Neural progenitor cell (in vitro differentiated cells): ENCODE measurements at places on chromosomes 13 and 19. TPM values are rescaled to one million over a fixed set of nuclear protein-coding genes. Genes with fewer than 3 reads are reported as not detected.

Gene EDNRB
- 2.0 and 2.2 TPM in 2 replicates for total RNA-seq

Gene CAB39L
- 15.1 and 18.1 TPM in 2 replicates for total RNA-seq

Gene NLRP4
- total RNA-seq, result not detected in 2 replicates

Gene SHC2
- 3.2 and 15.9 TPM in 2 replicates for total RNA-seq

Gene SPRYD7
- 4.0 and 5.6 TPM in 2 replicates for total RNA-seq

Gene CD70
- total RNA-seq, result 1.2 TPM in 1 of 2 replicates, not detected in the other

Gene UHRF1
- total RNA-seq, result 34.1 and 74.7 TPM in 2 replicates

Gene IRS2
- 4.2 and 7.2 TPM in 2 replicates for total RNA-seq

Gene RNF17
- total RNA-seq, result not detected in 2 replicates

Gene NPHS1
- total RNA-seq, result 0.40 and 0.62 TPM in 2 replicates

Gene NKPD1
- total RNA-seq, result 0.02 and 0.19 TPM in 2 replicates

Gene ATXN8OS
- not detected in 2 replicates for total RNA-seq

Gene SMIM44
- total RNA-seq, result not detected in 2 replicates

DNA sequence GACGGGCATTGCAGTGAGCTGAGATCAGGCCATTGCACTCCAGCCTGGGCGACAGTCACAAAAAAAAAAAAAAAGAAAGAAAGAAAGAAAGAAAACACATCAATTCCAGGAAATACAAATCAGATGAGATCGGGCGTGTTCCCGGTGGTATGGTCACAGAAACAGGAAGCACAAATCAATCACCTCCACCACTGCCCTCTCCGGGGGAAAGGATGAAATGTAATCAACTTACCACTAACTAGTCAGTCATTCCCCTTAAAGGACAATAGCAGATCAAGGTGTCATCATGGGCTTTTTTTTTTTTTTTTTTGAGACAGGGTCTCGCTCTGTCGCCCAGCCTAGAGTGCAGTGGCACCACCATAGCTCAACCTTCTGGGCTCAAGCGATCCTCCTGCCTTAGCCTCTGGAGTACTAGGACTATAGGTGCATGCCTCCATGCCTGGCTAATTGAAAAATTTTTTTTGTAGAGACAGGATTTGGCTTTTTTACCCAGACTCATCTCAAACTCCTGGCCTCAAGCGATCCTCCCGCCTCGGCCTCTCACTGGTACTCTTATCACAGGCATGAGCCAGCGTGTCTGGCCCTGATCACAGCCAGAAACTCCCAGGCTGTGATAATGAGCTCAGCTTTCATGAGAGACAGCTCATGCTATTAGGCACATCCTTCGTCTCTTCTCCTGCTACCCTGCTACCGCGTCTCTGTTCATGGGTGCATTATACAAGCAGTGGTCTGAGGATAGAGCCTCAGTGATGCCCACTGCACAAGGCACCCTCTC is 6.8 kb upstream of the DPRX start:
- H3K4me3 ChIP-seq, result no peak overlapping the region
- no peaks in the 10 kb centered on the region for H3K27me3 ChIP-seq
- H3K27ac ChIP-seq, result no peak overlapping the region
- no peak for DNase-seq
- no peaks in the 10 kb centered on the region for H3K36me3 ChIP-seq

DNA sequence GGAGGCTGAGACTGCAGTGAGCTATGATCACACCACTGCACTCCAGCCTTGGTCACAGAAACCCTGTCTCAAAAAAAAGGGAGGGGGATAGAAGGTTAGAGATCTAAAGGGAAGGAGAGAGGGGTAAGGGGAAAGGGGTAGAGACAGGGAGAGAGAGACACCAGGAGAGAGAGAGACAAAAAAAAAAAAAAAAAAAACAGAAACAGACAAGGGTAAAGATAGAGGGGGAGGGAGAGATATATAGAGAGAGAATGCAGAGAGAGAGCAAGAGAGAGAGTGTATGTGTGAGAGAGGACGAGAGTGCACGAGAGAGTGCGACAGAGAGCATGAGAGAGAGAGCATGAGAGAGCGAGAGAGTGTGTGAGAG is 4.2 kb downstream of the CD70 start:
- DNase-seq, result no peak
- peaks cover 74% of the 10 kb centered on the region for H3K27me3 ChIP-seq
- no peaks in the 10 kb centered on the region for H3K36me3 ChIP-seq
- H3K4me3 ChIP-seq, result peak overlapping the region; percentile 54
- peaks cover 15% of the 10 kb centered on the region for H3K4me1 ChIP-seq

GRCh38 chr13:28022848-28023518 is 34.5 kb upstream of the URAD start:
- peak; percentile 26 for DNase-seq
- H3K4me3 ChIP-seq, result no peak overlapping the region

DNA sequence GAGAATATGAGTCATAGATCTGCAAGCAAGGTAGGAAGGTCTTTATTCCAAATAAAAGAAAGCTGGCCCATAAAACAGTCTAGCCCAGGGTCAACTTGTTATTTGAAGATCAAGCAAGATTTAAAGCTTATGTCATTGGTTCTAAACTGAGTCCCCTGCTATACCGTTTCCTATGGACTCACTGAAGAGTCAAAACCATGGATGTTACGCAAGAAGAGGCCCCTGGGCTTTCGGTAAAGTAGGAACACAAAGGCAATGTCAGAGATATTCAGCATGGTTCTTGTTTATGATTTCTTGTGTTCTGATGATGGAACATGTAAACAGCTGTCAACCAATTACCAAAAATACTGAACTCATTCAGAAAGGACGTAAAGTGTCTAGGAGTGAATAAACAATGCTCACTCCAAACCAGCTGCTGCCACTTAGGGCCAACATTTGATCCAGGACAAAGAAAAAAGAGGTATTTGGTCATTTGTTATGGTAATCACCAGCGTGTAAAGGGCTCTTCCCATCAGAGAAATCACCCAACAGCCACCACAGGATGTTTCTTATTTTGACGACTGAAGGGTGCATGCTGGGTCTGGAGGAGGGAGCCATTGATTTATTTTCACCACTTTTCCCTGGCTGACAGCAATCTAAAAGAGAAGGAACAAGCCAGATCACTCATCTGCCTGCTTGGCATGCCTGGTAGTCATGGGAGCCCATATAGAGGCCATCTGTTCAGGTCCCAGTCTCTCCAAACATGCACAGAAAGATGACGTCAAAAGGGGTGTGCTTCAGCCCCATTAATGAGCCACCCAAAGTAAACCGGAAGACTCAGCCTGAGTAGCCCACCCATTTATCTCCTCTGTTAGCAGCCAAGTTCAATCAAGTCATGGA is 68.3 kb downstream of the FGF14 start:
- no peak overlapping the region for H3K27ac ChIP-seq
- H3K4me3 ChIP-seq, result no peak overlapping the region
- no peaks in the 10 kb centered on the region for H3K36me3 ChIP-seq
- H3K4me1 ChIP-seq, result no peaks in the 10 kb centered on the region

GRCh38 chr13:113658836-113659235 is 838 bp upstream of the ATP4B start:
- no peaks in the 10 kb centered on the region for H3K27me3 ChIP-seq
- DNase-seq, result no peak
- no peaks in the 10 kb centered on the region for H3K4me1 ChIP-seq

GRCh38 chr13:26247011-26247410 is 6.9 kb upstream of the CDK8 start:
- H3K27ac ChIP-seq, result no peak overlapping the region
- H3K27me3 ChIP-seq, result peaks cover 38% of the 10 kb centered on the region
- no peaks in the 10 kb centered on the region for H3K36me3 ChIP-seq
- H3K4me3 ChIP-seq, result no peak overlapping the region
- no peaks in the 10 kb centered on the region for H3K4me1 ChIP-seq
- DNase-seq, result no peak

DNA sequence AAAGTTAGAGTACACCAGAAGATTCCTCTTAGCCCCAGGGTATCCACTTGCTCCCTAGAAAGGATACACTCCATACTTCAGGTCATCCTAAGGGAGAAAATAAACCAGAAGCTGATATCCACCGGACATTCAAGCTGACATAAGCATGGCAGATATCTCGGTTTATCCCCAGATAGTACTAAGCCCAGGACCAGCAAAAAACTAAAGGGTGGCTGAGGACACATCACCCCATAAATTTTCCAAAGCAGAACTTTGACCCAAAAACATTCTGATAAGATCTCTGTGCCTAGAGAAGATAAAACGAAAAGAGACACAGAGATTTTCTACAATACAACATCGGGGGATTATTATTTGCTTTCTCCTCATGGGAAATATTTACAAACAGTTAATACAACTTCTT is 13.9 kb upstream of the ZNF431 start:
- no peaks in the 10 kb centered on the region for H3K27me3 ChIP-seq
- DNase-seq, result no peak
- no peaks in the 10 kb centered on the region for H3K36me3 ChIP-seq
- peaks cover 5% of the 10 kb centered on the region for H3K4me1 ChIP-seq
- H3K4me3 ChIP-seq, result no peak overlapping the region

DNA sequence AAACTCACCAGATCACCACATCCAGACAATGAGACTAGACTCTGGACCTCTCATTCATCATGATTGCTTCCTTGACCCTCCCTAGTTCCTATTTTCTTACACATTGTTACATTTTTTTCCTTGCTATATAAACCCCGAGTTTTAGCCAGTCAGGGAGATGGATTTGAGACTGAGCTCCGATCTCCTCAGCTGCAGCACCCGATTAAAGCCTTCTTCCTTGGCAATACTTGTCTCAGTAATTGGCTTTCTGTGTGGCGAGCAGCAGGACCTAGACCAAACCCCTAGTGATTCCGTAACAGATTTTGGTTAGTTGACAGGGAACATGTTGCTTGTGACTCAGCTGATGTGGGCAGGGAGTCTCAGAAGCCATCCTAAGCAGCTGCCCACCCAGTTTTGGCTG is 44.0 kb downstream of the SUCLA2 start:
- H3K4me3 ChIP-seq, result no peak overlapping the region
- no peaks in the 10 kb centered on the region for H3K4me1 ChIP-seq
- peaks cover 59% of the 10 kb centered on the region for H3K36me3 ChIP-seq
- H3K27ac ChIP-seq, result no peak overlapping the region
- H3K27me3 ChIP-seq, result no peaks in the 10 kb centered on the region

DNA sequence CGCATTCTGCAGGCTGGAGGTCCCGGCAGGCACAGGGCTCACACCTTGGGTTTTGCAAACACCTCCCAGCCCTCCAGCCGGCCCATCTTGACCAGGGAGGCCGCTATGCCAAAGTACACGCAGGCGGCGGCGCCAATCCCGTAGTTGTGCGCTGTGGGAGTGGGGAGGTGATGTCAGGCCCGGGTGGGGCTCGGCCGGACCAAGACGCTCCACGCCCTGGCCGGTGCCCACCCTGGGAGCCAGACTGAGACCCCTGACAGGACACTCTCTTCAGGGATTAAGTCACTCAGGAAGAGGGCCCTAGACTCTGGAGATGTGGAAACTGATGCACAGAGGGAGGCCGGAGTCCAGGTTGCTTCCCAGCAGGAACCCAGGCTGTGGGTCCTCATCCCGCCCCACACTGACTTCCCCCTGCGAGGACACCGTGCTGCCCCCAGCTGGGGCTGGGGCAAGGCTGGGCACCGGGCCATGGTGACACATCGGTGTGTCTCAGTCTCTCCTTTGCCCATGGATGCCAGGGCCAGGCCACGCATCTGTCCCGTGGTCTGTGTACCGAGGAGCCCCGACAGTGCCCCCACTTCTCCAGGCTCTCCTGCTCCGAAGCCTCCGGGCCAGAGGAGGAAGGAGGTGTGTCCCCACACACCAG is 8.8 kb downstream of the NDUFA11 start:
- peaks cover 8% of the 10 kb centered on the region for H3K4me1 ChIP-seq
- no peaks in the 10 kb centered on the region for H3K36me3 ChIP-seq
- H3K27me3 ChIP-seq, result no peaks in the 10 kb centered on the region
- H3K27ac ChIP-seq, result no peak overlapping the region
- no peak for DNase-seq
- H3K4me3 ChIP-seq, result no peak overlapping the region

GRCh38 chr19:57075801-57076492 is 43.8 kb upstream of the USP29 start:
- no peaks in the 10 kb centered on the region for H3K4me1 ChIP-seq
- no peak overlapping the region for H3K4me3 ChIP-seq

- H3K27me3 ChIP-seq, result no peaks in the 10 kb centered on the region
- peak overlapping the region; percentile 87 for H3K27ac ChIP-seq
- peaks cover 6% of the 10 kb centered on the region for H3K4me1 ChIP-seq
- peaks cover 3% of the 10 kb centered on the region for H3K36me3 ChIP-seq
These were observed 1.8 kb downstream of the TNPO2 start for GRCh38 chr19:12721656-12722565.

- peaks cover 6% of the 10 kb centered on the region for H3K4me1 ChIP-seq
- DNase-seq, result peak; percentile 96
- H3K27ac ChIP-seq, result peak overlapping the region; percentile 59
- peak overlapping the region; percentile 22 for H3K4me3 ChIP-seq
These were observed 59.6 kb downstream of the MYO9B start for GRCh38 chr19:17135001-17135853.

DNA sequence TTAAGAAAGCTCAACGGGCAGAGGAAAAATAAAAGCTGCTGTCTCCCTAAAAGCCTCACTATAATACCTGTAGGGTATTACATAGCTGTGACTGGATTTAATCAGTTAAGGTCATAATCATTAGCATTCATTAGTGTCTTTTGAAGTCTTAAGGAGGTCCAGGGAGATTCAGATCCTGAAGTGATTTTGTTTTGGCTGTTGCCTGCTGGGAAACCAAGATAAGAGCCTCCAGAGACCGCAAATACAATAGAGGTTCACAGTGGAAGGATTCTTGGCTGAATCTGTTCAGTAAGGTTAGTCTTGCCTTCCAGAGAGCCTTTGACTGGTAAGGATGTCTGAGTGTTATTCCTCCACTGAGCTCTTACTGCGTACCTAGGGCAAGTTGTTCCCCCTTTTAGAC is 54.0 kb upstream of the TNFRSF19 start:
- H3K36me3 ChIP-seq, result no peaks in the 10 kb centered on the region
- peak; percentile 23 for DNase-seq
- no peak overlapping the region for H3K27ac ChIP-seq
- peaks cover 37% of the 10 kb centered on the region for H3K4me1 ChIP-seq
- H3K4me3 ChIP-seq, result no peak overlapping the region
- no peaks in the 10 kb centered on the region for H3K27me3 ChIP-seq

DNA sequence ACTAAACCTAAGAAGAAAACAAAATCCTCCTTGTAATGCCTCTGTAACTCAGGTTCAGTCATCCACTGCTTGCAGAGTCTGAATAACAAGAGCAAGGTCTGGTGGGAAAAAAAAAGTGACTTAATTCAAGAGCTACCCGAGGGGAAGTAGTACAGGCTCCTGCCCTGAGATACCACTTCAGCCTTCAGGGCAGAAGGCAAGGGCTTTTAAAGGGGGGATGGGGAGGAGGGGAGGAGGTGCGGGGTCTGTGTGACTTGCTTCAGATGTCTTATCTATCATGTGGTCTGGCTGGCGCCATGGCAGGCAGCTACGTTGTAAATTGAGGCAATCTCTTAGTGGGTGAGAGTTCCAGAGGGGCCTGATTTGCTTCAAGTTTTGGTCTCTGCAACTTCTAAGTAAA is 66.7 kb downstream of the LRRC63 start:
- no peak overlapping the region for H3K27ac ChIP-seq
- peak; percentile 6 for DNase-seq
- H3K4me3 ChIP-seq, result no peak overlapping the region
- H3K4me1 ChIP-seq, result peaks cover 5% of the 10 kb centered on the region
- no peaks in the 10 kb centered on the region for H3K27me3 ChIP-seq
